Activated naive CD4-positive, alpha-beta T cell treated with Interleukin-2 at 50 U/mL for 16 hours (primary cell): ENCODE measurements at places on chromosomes 3 and 15.

DNA sequence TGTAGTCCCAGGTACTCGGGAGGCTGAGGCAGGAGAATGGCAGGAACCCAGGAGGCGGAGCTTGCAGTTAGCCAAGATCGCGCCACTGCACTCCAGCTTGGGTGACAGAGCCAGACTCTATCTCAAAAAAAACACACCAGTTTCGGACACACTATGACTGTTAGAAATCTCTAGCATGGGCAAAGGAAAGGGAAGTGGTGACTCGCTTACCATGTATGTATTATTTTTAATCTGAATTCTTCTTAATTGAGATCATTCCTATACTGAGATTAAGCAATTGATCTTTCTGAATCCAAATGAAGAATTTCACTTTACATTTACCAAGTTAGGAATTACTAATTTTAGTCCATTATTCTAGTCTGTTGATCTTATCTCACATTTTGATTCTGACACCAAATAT lies 459.2 kb upstream of the ALCAM start:
- DNase-seq, result no peak

GRCh38 chr3:66885326-66886000 lies 112.6 kb upstream of the KBTBD8 start:
- DNase-seq, result no peak

DNA sequence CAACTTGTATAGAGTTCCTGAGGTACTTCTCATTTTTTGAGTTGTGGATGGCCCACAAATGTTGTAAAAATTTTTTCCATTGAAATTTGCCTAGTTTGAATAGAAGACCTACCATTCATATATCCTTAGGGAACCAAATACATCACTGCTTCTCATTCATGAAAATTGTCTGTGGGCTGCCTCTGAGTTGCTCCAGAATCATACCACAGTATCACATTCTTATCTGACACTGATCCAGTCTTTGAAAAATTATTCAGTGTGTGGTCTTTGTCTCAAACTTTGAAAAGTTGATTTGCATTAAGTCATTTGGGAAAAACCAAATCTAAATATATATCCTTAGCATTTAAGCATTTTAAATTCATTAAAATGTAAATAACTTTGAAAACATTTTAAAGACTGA lies 321.1 kb downstream of the LSAMP start:
- no peak for DNase-seq

- DNase-seq, result no peak
Observed at GRCh38 chr3:18194431-18194830, 230.7 kb downstream of the SATB1 start.

DNA sequence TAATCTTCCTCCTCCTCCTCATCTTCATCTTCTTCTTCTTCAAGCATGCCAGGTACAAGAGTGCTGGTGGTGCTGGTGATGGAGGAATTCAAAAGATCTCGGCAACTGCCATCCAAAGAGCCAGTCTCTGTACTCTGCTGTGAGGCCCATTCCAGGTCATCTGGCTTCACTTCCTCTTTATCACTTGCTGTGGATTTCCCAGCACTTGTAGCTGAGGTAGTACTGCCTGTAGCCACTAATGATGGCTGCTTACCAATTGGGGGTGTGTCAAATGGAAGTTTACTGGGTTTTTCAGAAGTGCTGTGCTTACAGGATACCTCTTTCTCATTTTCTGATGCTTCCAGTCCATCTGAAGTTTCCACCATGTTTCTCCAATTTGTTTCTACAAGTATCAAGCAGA lies 28.8 kb upstream of the SHC4 start:
- no peak for DNase-seq

GRCh38 chr15:85063088-85063487 lies 81.4 kb downstream of the PDE8A start:
- no peak for DNase-seq

DNA sequence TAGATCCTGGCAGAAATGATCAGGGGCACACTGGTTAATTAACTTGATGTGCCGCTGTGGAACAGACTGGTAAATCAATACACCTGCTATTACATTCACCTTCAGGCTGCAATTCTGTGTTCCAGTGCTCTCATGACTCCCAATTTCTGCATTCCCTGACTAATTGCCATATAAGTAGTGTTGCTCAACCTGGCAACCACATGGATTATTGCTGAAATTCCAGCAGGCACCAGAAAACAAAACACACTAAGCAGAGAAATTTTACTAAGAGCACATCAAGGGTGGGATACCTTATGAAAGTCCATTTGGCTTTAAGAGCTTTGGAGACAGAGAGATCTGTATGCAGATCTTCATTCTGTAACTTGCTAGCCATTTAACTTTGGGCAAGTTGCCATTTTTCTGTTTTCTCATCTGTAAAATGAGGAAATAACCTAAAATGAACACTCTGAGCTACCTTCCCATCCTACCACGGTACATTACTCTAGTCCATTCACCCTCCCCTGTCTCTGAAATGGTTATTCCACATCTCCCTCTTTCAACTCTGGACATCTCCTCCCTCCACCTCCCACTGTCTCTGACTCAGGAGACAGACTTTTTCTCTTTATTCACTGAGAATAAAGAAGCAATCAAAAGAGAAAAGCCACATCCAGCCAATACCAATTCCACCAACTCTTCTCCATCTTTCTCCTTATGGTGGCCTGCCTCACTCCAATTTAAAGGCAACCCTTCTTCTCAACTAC lies 54.6 kb downstream of the STAC start:
- no peak for DNase-seq

GRCh38 chr3:195154793-195155535 lies 116.0 kb downstream of the XXYLT1 start:
- DNase-seq, result no peak

DNA sequence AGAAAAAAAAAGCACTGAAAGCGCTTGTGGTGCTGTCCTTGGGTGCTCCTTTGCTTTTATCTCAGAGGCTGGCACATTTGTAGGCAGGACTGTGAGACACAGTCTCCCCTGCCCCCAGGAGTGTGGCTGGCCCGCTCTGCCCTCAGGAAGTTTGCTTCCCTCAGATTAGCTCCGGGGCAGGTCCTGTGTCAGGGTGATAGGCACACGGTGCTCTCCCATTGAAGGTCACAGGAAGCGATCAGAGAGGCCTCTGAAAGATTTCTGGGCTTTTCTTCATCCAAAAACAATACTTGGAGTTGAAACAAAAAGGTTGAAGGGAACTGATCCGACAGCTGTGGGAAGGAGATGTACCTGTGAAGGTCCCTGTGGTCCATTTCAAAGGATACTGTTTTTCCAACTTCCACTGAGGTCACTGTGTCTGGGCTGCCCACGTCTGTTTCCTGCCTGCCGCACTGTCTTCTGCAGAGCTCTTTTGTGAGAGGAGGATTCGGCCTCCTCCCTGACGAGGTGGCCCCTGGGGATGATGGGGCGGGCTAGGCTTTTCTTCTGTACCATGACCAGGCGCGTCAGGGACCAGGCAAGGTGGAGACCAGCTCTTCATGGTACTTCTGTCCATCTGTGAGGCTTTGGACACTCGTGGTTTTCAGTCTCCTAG lies 330.5 kb upstream of the CTDSPL start:
- DNase-seq, result no peak

GRCh38 chr3:129289201-129289921 lies 10.7 kb downstream of the HMCES start:
- no peak for DNase-seq

DNA sequence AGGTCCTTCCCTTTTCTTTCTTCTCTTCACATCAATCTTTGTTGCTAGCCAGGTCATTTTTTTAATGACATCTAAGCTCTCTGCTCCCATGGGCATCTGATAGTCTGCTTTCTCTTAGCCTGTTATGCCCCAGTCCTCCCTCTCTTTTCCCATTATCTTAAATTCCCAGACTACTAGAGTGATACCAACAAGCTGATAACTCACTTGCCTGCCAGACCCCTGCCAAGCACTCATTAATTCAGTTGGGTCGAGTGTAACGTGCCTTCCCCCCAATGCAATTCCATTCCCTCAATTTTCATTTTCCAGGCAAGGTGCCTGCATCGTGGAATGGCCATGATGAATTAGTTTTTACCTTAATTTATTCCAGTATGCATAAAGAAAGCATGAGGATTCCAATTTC lies 450.8 kb upstream of the ADAMTS9 start:
- DNase-seq, result no peak

- DNase-seq, result no peak
Observed at GRCh38 chr3:153026026-153026425, 136.0 kb upstream of the RAP2B start.

DNA sequence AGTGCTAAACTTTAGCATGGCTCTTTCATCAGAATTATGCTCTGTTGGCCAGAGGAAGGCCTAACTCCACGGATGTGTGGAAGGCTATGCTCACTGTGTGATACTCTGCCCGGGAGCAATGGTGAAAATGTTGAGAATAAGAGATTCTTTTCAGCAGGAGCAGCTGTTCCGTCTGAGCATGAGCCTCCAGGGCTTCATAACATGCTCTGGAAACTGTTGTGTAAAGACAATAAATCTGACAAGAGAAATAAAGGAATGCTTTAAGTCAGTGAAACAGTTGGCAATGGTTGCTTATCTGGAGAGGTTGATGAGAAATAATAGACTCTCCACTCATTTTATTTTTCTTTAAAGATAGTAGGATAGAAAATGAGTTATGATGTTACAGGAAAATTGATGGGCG lies 269.8 kb downstream of the DIPK2A start:
- no peak for DNase-seq

DNA sequence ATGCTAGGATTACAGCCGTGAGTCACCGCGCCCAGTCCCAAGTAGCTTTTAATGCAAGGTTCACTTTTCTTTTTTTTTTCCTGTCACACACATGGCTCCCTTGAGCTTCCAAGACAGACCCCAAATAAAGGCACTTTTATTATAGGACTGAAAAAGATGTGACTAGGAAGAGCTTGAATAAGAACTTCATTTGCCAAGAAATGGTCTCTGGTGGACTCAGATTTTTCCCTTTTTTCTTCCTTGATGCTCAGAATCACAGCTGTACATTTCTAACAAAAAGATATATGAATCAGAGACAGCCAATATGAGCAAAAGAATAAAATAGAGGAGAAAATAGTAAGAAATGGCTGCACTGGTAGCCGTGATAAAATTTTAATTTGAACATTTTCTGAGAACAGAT lies 337.2 kb downstream of the MAGI1 start:
- DNase-seq, result no peak

DNA sequence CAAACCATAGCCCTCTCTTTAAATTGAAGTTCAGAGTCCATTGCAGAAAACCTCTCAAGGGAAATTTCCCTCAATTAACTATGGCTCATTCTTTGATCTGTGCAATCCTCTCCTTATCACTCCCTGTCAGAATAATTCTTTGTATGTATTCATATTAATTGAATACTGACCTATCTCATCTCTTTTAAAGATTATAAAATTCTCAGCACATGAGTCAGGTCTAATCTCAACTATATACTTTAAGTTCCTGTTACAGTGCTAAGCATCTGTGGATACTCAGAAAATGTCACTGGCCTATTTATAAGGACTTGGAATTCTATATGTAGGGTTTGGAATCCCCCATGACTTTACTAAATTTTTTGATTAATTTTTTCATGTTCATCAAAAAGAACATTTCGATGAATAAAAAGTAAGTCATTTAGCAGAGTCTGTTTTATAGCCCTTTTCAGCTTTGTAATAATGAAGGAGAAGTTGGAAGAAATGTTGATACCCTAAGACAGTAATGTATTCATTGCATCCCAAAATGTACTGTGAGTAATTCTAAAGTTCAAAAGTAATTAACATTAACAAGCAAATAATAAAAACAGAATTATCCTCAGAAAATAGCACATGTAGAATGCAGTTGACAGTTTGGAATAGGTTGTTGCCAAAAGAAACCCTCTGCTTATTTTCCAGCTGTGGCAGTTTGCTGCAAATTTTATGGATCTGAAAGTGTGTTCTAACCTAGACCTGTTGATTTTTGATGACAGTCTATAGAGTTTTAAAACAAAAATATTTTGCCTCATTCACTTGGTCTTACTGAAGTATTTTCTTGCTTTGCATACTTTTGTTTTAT lies 503.4 kb upstream of the CBLB start:
- no peak for DNase-seq

- no peak for DNase-seq
Observed at GRCh38 chr3:132284781-132285619, 32.2 kb upstream of the ACP3 start.

DNA sequence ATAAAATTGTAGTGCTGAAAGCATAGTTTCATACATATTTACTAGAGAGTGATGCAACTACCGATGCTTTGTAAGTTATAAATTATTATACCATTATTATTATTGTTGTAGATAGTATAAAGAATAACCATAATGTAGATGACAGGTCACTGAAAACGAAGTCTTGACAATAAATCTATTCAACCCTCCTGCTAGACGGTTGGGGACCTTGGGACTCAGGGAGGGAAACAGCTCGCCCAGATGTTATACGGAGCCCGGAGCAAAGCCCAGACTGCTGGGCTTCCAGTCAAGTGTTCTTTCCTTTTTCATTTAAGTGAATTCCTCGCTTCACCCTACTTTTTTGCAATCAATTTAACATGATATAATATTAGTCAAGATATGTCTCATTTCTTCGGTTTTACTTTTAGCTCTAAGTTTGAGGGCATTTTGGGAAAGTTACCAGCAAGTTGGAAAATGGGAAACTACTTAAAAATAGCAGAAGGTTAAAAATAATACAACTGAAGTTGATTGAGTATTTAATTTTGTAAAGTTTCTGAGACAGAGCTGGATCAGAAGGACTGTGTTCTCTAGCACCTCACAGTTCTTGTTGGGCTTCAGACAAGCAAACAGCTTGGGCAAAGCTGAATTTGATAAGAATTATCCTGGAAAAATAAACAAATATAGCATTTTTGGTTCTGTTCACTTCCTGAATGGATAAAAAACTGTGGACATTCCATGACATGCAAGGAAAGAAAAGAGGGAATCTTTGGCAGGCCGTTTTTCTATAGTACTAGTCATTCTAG lies 173.4 kb upstream of the TP63 start:
- DNase-seq, result no peak

DNA sequence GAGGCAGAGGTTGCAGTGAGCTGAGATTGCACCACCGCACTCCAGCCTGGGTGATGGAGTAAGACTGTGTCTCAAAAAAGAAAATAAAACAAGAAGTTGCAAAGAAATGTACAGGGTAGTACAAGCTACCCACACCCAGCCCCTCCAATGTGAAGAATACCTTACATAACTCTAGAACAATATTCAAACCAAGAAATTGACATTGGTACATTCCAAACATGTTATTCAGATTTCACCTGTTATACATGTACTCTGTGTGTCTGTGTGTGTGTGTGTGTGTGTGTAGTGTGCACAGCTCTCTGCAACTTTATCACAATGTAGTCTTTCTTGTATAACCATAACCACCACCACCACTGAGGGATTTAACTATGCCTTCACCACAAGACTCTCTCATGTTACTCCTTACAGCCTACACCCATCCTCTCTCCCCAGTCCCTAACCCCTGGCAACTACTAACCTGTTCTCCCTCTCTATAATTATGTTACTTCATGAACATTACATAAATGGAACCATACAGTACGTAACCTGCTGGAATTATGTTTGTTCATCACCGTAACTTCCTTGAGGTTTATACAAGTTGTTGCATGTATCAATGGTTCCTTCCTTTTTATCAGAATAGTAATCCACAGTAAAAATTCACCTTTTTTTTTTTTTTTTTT lies 16.2 kb upstream of the TJP1 start:
- DNase-seq, result no peak
